Effector memory CD8-positive, alpha-beta T cell (primary cell): ENCODE measurements at places on chromosomes 6 and 20.

- no peak for DNase-seq
These were observed 386.2 kb upstream of the FLRT3 start for GRCh38 chr20:14723614-14724013.

- DNase-seq, result no peak
These were observed 361.1 kb downstream of the NRN1 start for GRCh38 chr6:5645328-5646290.

DNA sequence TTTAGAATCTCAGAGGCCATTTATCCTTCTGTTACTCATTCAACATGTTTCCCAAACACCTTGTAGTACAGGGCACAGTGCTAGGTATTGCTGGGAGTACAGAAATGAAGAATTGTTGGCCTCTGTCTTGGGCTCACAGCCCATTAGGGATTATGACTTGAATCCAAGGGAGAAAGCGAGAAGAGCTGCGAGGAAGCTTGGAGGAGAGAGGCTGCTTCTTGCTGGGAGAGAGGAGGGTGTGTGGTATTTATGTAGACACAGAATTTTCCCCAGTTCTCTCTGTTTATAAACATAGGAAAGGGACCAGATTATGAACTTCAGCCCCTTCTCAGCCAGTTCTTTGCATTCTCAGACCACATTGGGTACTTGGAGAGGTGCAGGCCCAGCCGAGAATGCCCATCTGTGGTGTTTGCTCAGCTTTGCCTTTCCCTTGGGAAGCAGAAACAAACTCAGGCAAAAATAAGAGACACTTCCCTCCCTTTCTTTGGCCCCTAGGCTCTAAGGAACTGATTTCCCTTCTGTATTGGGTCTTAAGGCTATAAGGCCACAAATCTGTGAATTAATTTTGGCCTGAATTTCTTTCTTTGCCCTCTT lies 17.9 kb downstream of the CHMP4B start:
- DNase-seq, result no peak

DNA sequence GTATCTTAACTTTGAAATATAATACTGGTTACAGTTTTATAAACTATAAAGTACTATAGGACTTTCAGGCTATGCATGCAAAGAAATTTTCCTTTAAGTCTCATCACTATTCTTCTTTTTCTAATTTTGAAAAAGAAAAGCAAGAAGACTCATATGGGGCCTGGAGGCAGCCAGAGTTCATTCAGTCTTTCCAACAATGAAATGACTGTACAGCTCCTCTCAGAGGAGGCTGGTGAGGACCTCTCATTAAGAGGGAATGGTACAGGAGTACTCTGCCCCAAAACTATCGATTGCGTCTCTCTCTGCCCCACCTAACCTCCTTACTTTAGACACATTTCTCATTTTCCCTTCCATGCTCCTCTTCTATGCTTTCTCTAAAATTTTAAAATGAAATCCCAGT lies 66.3 kb downstream of the FILIP1 start:
- no peak for DNase-seq

GRCh38 chr6:150830439-150831165 lies 34.9 kb upstream of the MTHFD1L start:
- DNase-seq, result no peak

DNA sequence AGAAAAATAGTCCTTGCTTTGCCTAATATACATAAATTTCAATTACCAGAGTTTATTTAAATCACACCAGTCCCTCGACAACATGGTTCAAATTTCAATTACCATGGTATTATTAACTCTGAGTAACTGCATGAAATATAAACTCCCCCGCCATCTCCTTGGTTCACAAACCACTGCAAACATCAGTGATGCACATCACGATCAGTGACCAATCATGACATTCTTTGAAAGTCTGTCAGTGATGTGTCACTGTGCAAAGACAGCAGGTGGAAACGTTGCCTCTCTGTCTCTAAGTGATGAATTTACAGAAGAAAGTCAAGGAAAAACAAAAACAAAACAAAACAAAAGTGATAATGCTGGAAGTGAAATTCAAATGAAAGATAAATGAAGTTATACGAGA lies 86.7 kb downstream of the TASP1 start:
- no peak for DNase-seq

DNA sequence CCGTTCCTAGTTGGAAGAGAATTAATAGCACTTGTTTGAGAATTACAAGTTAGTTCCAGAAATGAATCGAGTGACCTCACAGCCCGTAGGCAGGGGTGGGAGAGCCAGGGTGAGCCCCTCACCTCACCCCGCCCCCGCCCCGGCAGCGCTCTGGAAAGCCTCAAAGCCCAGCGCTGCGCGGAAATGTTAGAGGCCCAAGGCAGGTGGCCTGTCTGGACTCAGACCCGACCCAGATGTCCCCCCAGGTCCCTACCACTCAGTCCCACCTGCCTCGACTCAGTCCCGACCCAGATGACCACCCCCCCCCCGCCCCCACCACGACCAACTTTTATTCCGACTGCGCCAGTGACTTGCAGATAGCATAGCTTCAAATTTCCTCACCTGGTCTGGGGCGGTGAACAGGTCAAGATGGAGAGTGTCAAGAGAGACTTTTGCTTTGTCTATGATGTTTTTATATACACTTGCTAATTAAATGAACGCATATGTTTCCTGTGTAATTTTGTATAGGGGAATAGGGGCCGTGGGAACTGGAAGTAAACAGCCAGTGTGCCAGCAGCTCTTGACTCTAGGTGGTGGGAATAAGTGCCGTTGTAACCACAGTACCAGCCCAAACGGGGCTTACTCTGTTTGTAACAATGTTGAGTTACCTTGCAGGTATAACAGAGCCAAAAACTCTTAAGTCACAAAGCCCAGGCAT lies 1.2 kb upstream of the PXDC1 start:
- DNase-seq, result no peak

- no peak for DNase-seq
These were observed 2170.5 kb upstream of the DEFB115 start for GRCh38 chr20:29086938-29087337.

- DNase-seq, result no peak
These were observed 49.6 kb upstream of the RNF146 start for GRCh38 chr6:127216810-127217789.
